ENCODE measurements at places on chromosomes 16 and 17.

DNA sequence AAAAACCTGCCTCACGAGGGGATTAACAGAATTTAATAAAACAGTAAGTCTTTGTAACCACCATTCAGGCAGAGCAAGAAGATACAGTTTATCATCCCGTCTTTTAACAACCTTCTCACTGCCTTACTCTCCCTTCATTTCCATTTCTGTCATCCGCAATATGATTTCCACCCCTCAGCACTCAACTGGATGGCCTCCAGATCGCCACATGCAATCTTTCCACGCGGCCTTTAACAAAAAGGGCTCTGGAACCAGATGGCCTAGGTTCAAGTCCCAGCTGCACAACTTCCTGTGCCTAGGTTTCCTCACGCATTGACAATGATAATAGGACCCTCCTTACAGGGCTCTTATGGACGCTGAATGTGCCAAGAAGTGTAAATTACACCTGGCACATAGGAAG is 103.6 kb downstream of the GAS7 start:
- no peak for DNase-seq

DNA sequence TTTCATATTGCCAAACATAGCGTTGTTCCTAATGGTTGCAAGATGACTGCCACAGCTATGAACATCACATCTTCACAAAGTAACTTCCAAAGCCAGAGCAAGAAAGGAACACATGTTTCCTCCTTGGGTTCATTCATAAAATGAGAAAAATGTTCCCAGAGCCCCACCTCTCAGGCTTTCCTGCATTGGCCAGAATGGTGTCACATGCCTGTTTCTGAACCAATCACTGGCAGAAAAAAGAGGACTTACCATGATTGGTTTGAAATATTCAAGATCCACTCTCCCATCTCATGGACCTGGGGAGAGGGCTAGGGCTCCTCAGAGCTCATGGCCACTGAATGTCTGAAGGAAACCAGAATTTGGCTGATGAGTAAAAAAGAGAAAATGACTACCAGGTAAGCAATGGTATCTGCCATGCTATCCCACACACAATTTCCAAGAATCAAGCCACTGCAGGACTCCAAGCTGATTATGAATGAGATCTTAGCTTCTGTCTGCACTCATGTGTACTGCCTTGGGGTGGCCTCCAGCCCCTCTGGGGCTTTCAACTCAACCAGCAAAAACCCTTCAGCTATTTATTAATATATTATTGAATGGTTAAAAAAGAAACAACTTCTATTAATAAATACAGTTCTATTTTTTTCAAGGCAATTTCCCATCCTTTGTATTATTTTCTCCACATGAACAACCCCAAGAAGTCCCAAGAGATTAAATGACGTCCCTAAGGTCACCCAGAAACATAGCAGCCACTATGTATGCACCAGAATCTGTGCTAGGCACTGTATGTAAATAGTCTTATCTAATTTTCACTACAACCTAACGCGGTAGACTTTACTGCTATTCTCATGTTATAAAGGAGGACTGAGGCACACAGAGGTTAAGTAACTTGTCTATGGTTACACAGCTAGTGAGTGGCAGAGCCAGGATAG is 61.4 kb upstream of the TMC5 start:
- DNase-seq, result no peak

DNA sequence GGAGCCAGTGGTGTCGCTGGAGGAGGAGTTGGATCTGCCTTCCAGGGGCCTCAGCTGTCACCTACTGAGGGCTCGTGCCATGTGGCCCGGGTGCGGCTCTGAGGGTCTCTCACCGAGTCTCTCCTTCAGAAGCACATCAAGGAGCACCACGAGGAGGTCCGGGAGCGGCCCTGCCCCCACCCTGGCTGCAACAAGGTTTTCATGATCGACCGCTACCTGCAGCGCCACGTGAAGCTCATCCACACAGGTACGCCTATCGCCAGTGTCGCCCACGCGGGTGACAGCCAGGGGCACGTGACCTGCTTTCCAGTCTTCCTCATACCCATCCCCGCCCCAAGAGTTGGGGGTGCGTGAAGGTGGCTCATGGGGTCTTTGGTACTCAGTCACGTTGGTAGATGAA is 12.5 kb downstream of the ZNF276 start:
- no peak for DNase-seq

DNA sequence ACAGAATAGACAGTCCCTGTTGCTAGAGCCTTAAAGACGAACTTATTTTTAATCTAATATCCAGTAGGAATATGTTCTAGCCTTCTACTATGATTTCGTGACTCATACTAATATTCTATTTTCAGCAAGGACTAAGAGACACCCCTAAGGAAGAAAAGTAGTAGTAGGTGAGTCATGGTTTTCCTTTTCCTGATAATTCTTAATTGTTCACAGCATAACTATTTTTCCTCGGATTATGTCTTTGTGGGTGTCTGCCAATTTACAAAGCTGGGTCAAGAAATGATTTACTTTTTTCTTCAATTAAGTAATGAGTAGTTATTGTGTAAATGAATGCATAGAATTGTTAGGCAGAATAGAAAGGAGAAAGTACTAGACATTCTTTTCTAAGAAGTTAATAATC is 292.2 kb downstream of the TOX3 start:
- DNase-seq, result no peak
